Activated CD8-positive, alpha-beta T cell treated with anti-CD3 and anti-CD28 coated beads, Interleukin-2, amount 10 ng/mL, durations not matched to agents 7 days and 5 days (primary cell): ENCODE measurements at places on chromosomes 13 and 19. TPM values are rescaled to one million over a fixed set of nuclear protein-coding genes. Genes with fewer than 3 reads are reported as not detected.

DNA sequence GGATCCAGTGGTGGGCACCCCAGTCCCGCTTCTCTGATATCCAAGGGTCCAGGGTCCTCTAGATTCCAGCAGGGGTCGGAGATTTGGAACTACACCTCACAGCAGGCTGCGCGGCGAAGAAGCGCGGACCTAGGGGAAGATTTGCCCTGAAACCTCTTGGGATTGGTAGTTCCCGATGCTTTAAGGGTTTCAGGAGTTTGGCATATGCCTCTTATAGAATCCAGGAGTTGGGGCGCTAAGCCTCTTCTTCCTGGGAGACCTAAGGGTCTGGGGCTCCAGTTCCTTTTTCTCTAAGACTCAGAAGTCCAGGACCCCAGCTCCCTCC is 349 bp downstream of the BCL2L12 start:
- H3K27me3 ChIP-seq = no peaks in the 10 kb centered on the region
- peaks cover 35% of the 10 kb centered on the region for H3K4me1 ChIP-seq
- peak overlapping the region; percentile 94 for H3K4me3 ChIP-seq
- peaks cover 49% of the 10 kb centered on the region for H3K36me3 ChIP-seq
- H3K27ac ChIP-seq = peak overlapping the region; percentile 92

GRCh38 chr19:48329167-48329891 is 4.0 kb downstream of the EMP3 start:
- peak overlapping the region; percentile 96 for H3K27ac ChIP-seq
- peaks cover 78% of the 10 kb centered on the region for H3K4me1 ChIP-seq
- H3K36me3 ChIP-seq = peaks cover 69% of the 10 kb centered on the region
- peak; percentile 68 for DNase-seq

Gene CEACAM3
- not detected for total RNA-seq

GRCh38 chr13:75647126-75647784 is 11.1 kb downstream of the LMO7 start:
- H3K4me1 ChIP-seq = no peaks in the 10 kb centered on the region
- H3K36me3 ChIP-seq = no peaks in the 10 kb centered on the region
- DNase-seq = no peak

Gene OR10H1
- total RNA-seq = not detected

Gene PROSER3
- 54.6 TPM for total RNA-seq

DNA sequence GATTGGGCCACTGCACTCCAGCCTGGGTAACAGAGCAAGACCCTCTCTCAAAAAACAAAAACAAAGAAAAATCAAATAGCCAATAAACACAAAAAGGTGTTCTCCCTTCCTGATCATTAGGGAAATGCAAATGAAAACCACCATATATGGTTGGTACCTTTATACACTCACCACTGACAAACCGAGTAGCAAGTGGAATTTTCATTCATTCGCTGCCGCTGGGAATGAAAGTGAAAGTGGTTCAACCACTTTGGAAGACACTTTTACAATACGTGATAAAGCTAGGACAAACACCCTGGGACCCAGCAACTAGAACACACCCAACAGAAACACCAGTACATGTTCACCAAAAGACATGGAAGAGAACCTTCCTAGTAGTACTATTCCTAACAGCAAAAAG is 21.0 kb downstream of the GRIK5 start:
- peak overlapping the region; percentile 27 for H3K4me3 ChIP-seq
- H3K27me3 ChIP-seq = peaks cover 4% of the 10 kb centered on the region
- peak; percentile 36 for DNase-seq
- H3K27ac ChIP-seq = peak overlapping the region; percentile 39
- H3K4me1 ChIP-seq = peaks cover 11% of the 10 kb centered on the region

Gene RINL
- total RNA-seq = 58.9 TPM

GRCh38 chr13:43787518-43787891 is 733 bp upstream of the ENOX1 start:
- DNase-seq = no peak
- no peaks in the 10 kb centered on the region for H3K36me3 ChIP-seq
- peak overlapping the region; percentile 67 for H3K4me3 ChIP-seq
- peaks cover 7% of the 10 kb centered on the region for H3K4me1 ChIP-seq

Gene KLK4
- total RNA-seq = not detected

DNA sequence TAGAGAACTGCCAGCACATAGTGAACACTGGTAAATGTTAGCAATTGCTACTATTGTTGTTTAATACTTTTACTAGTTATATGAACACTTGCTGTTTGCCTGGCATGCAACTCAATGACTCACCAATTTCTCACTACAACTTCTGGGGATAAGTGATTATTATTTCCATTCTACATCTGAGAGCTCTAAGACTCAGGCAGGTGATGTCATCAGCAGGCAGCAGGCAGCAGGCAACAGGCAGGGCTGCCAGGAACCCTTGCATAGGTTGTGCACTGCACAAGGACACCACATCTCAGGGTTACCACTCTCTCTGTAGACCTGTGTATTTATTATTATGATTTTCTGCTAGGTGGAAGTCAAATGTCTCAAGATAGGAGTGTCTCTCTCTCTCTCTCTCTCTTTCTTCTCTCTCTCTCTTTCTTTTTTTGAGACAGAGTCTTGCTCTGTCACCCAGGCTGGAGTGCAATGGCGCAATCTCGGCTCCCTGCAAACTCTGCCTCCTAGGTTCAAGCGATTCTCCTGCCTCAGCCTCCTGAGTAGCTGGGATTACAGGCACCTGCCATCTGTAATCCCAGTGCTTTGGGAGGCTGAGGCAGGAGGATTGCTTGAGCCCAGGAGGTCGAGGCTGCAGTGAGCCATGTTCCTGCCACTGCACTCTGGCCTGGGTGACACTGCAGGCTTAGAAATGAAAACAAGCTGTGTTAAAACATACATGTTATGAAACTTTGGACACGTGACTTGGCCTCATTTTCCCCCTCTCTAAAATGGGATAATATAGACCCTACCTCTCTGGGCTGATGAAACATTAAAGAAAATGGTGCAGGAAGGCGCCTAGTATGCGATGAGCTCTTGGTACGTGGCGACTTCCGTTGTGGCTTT is 22.7 kb downstream of the HPN start:
- H3K4me3 ChIP-seq = no peak overlapping the region
- no peaks in the 10 kb centered on the region for H3K27me3 ChIP-seq
- H3K27ac ChIP-seq = no peak overlapping the region
- no peak for DNase-seq
- H3K4me1 ChIP-seq = peaks cover 13% of the 10 kb centered on the region
